ENCODE measurements at places on chromosomes 3 and 15.

GRCh38 chr3:137926991-137927390 lies 83.0 kb upstream of the CLDN18 start:
- no peak for DNase-seq

GRCh38 chr3:120846073-120846472 lies 61.9 kb upstream of the STXBP5L start:
- DNase-seq = no peak

- DNase-seq = no peak
Measured at GRCh38 chr3:48112813-48113212, 75.4 kb downstream of the CDC25A start.

DNA sequence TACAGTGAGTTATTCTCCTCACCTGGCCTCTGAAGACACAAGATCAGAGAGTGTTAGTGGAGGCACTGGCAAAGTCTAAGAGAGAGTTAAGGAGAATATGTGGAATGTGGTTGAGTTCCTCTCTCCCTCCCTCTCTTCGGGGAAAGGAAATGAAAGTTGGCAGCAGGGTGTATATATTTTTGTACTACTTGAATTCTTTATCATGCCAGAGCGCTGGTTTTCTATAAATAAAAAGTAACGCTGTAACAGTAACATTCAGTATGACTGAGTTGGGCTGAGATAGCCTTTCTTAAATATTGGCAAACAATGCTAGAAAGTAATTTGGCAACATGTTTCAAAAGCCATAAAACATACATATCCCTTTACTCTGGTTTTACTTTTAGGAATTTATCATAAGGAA lies 77.5 kb upstream of the TNFAIP8L3 start:
- DNase-seq = no peak

GRCh38 chr3:180789774-180790173 lies 110.5 kb upstream of the CCDC39 start:
- no peak for DNase-seq

DNA sequence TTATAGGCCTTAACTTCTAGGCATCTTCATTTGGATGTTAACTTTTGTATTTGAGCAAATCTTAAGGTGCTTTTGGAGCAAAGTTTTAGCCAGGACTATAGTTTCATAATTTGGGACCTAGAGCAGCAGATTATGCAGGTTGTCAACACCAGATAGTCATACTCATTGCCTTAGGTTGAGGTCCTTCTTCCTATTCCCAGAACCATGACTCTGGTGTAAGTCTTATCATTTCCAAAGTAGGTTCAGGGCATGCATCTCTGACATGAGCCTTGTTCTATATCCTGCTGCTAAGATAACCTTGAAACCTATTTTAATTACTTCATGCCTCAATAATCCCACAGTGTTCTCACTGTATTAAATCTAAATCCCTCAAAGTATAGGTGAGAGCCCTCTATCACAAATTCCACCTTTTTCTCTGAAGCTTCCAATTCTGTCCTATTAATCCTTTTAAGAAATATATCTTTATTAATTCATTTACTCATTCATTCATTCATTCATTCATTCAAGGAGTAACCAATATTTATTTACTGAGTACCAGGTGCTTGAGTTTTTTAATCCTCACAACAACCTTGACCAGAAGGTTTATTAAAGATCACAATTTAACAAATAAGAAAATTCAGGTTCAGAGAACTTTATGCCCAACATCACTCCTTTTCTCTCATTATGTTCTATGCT lies 2.7 kb upstream of the FNDC3B start:
- no peak for DNase-seq

DNA sequence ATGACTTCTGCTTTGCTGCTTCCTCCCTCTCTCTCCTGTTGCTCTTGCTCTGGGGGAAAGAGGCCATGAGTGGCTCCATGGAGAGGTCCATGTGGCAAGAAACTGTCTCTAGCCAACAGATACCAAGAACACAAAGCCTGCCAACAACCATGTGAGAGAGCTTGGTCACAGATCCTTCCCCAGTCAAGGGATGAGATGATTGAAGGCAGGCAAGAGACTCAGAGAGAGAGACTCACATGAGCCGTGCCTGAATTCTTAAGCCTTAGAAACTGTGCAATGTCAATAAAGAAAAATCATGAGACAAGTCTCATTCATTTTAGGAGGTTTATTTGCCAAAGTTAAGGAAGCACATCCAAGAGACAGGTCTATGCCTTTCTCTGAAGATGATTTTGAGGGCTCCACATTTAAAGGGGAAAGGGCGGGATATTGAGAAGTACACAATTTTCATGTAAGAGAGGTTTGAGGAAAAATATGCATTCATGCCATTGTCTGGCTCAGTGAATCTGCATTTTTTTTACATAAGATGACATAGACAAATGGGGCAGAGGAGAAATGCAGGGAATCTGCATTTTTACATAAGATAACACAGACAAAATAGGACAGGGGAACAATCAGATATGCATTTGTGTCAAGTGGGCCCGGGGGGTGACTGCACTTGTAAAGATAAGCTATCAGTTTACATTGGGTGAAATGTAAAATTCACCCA lies 59.5 kb upstream of the SUCLG2 start:
- DNase-seq = no peak

DNA sequence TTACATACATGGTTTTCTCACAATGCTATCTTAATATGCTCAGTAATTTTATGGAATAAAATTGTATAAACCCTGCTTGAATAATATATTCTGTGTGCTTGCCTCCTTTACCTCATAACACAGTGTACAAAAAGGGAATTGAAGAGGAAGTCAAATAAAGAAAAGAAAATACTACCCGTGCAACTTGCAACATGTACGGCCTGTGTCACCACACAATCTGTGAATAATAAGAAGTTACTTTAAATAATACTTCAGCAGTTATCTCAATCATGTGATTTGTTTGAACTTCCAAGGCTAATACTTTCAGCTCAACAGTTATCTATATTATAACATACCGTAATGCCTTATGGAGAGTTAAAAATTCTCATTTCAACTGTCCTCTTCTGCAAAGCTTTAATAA lies 58.1 kb upstream of the SATB1 start:
- no peak for DNase-seq

DNA sequence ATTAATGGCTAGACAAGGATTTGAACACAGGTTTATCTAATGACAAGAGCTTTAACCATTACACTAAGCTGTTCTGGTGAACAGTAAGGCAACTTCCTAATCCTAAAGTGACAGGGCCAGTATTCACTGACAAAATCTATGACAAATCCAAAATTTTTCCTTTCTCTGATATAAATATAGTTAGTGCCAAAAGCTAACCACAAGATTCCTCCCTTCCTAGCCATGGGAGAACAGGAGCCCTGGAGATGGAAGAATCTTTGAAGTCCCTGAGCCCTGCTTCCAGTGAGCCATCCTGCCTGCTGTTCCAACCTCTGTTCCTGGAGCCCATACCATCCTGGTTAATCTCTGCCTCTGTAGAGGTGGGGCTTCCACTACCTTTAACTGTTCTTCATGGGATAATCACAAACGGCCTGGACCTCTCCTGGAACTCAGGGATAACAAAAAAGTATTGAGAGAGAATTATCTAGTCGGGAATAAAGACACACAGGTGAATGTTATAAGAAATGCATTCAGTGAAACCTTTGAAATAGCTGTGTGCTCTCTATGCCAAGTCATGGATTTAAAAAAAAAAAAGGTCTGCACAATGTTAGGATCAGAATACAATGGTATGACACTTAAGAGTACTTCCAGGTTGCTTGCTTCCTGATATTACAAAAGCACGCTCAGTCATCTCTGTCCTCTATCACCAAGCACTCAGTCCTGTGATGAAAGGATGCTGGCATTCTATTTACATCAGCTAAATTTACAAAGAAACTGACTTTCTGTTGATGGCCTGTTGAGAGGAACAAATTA lies 235.8 kb downstream of the SUCLG2 start:
- DNase-seq = no peak

GRCh38 chr3:50320853-50321335 lies 1.7 kb downstream of the HYAL2 start:
- DNase-seq = no peak

DNA sequence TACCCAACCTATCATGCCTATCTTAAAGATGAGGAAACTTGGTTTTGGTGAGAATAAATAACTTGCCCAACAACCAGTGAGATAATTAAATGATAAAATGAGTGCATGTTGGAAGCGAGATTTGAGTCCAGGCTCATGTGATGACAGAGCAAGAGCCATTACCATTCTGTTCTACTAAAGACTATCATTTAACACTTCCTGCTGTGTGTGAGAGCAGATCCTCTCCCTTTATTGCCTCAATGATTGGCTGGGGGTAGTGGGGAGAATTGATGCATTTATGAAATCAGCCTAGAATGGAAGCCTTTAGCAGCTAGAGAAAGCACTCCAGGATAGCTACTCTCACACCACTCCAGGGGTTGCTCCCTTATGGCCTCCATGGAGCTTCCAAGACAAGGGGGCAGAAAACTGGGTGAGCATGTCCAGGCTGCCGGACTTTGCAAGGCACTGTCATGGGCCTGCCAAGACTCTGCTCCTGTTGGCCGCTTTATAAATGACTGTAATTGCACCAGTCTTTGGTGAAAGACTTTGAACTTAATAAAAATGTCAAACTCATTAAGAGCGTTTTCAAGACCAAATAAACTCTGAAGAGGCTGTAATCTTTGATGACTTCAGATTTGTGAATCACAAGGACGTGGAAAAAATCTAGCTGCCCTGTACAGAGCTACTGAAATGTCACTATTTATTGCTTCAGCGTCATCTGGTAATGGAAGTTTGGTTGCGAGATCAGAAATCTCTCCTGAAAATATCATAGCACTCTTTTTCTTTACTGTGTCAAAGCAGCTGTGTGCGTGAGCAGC lies 209.1 kb upstream of the NR2E3 start:
- DNase-seq = no peak
